Common myeloid progenitor, CD34-positive (primary cell): ENCODE measurements at places on chromosomes 13 and 19.

DNA sequence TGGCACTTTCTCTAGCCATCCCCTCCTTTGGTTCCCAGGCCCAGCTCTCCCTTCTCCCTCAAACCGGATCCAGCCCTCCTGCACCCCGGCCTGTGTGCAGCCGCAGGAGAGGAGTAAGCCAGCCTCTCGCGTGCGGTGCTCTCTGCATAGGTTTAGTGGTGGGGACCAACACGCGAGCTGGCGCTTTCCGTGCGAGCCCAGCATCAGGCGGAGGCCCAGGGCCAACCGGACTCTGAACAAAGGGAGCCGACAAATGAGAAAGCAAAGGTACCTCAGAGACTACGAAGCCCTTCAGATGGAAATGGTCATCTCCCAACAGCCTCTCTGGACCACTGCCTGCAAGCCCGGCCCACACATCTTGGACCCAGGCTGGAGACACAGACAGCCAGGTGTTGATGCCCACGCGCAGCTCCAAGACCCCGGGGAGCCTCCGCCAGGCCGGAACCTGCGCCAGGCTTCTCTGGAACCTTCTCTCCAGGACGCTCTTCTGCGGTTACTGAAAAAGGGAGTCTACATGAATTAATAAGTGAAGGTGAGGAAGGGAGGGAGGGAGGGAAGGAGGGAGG, 16.5 kb upstream of the LATS2 start:
- no peak for DNase-seq

GRCh38 chr13:67138970-67139369, 91.2 kb downstream of the PCDH9 start:
- no peak for DNase-seq

GRCh38 chr19:3792114-3792513, 5.9 kb upstream of the MATK start:
- DNase-seq, result no peak

GRCh38 chr13:73542446-73542845, 483.6 kb downstream of the KLF5 start:
- no peak for DNase-seq

GRCh38 chr13:30037766-30038165, 187.3 kb upstream of the UBL3 start:
- DNase-seq, result no peak

- no peak for DNase-seq
Observed at GRCh38 chr13:75341028-75341427, 140.9 kb downstream of the TBC1D4 start.

- no peak for DNase-seq
Observed at GRCh38 chr13:112668924-112669323, 20.9 kb upstream of the ATP11A start.

DNA sequence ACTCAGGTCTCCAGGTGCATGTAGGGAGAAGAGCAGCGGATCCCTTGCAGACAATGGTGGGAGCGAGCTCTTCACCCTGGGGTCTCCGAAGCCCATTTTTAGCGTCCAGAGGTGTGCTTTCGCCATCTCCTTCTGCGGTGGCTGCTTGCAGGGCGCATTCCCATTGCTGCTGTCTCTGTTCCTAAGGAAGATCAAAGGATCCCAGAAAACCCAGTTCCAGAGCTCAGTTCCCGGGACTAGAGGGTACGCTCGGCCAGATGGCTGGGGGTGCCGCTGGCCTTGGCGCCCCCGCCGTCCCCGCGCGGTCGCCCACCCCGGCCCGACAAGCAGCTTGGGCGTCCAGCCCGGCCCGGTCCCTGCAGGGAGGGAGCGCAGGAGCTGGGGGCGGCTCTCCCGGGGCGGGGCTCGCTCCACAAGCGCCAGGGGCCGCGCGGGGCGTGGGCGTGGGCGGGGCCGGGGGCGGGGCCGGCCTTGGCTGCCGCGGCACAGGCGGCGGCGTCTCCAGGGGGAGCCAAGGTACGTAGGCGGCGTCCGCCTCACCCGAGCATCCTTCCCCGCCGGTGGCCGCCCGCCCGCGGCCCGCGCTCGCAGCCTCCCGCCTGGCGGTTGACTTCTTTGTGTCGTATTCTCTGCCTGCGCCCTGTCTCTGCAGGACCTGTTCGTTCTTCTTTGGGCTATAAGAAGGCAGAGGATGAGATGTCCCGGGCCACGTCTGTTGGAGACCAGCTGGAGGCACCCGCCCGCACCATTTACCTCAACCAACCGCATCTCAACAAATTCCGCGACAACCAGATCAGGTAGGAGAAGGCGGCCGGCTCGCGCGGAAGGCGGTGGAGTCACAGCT, 96.8 kb downstream of the ATP8A2 start:
- peak; percentile 17 for DNase-seq

- DNase-seq, result no peak
Observed at GRCh38 chr19:50002386-50002960, 22.7 kb downstream of the VRK3 start.

GRCh38 chr19:51784922-51785690, 9.9 kb upstream of the FPR3 start:
- no peak for DNase-seq

DNA sequence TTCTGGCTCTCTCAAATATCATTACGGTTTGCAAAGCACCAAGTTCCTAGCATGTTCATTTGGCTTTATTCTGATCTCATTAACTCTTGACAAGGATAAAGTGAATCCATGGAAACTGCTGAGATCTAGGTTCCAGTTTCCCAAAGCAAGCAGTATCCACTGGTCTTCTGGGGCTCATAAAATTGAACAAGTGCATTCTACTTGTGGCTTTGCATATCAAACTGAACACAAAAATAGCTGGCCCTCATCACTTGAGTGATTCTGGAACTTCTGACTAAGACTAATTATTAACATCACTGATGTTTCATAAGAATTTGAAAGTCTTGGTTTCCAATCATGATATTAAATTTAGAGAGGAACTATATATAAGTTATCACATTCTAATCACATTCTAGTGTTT, 6.3 kb upstream of the KCTD12 start:
- DNase-seq, result no peak

DNA sequence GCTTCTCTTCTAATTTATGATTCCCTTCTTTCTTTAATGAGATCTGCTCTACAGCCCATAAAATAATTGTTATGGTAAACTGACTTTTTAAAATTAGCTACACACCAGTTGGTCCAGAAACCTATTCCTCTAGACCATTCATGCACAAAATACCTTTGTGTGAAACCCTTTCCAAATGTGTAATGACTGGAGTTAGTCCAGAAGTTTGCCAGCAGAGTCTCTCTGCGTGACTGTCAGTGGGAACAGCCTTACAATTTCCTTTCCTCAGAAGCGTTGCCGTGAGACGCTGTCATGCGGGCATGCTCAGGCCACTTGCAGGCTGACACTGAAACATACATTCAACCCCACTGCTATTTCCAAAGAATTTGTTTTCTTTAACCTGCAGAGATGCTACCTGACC, 965.2 kb downstream of the PCDH9 start:
- no peak for DNase-seq

GRCh38 chr13:59452189-59452890, 711.4 kb downstream of the DIAPH3 start:
- peak; percentile 46 for DNase-seq

GRCh38 chr19:43555185-43555770, 20.0 kb downstream of the XRCC1 start:
- peak; percentile 92 for DNase-seq

- peak; percentile 81 for DNase-seq
Observed at GRCh38 chr19:10809651-10810285, 26.2 kb downstream of the TMED1 start.

DNA sequence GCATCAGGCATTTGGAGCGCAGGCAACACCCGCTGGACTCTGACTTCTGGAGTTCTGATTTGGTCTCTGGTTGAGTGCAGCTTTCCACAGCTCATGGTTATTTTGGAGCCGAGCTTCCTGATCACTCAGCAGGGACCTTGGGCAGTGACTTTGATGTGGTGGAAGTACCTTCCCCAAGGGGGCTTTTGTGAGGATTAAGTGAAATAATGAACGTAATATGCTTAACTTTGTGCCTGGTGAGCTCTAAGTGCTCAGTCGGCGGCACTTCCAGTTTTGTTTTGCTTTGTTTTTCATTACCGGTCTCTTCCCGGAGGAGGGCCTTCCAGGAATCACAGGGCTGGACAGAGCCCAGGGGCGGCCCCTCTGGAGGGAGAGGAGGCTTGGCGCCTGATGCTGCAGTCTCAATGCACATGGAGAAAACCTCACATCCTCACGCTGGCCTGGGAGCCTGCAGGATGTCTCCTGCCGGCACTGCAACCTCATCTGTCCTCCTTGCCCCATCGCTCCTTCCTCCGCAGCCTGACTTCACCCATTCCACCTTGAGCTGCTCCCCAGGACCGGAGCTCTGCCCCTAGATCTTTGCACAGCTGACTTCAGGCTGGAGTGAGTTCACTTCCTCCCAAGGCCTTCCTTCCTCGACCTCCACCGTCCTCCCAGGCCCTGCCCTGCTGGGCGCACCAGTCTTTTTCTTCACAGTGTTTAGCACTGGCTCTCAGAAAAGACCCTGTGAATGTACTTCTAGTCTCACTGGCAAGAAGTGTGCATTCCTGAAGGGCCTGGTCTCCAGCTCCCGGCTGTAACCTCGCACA, 1.5 kb downstream of the PLEKHF1 start:
- DNase-seq, result no peak

GRCh38 chr19:56317749-56318148, 3.1 kb upstream of the ZSCAN5A start:
- DNase-seq, result no peak

DNA sequence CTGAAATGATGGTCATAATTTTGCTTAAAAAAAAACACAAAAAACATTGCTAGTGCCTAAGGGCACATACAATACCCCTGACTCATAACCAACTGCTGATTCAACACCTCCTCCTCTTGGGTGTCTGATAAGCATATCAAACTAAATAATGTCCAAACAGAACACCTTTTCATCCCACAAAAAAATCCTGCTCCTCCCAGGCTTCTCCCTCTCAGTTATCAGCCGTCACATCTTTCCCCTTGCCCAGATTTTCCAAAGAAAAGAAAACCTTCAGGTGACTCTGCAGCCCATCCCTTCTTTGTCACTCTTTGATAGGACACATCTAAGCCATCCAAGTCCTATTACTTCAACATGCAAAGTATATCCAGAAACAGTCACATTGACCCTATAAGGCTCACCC, 46.9 kb downstream of the ABCC4 start:
- no peak for DNase-seq

DNA sequence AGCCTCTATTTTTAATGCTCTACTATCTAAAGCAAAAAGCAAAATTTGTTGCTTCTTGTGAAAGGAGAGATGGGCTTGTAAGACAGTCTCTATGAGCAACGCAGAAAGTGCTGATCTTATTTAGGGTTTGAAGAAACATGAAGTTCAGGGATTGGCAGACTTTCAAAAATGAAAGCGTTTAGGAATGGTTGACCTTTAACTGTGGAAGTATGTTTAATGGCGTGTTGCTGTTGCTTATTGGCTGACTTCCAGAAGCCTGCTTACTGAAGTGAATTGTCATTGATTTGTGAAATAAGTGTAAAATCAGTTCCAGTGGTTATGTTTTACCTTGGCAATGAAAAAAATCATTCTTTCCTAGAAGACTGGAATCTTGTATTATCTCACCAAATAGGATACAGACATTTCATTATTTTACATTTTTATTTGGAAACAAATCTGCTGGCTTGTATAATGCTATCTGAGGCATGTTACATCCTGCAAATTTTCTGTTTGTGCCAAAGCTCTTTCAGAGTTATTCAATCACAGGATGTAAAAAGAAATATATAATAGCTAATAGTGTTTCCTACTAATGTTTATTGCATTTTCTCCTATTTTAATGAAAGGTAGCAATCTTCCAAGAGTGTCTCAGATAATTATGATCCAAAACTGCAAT, 221.3 kb upstream of the SLITRK6 start:
- no peak for DNase-seq

DNA sequence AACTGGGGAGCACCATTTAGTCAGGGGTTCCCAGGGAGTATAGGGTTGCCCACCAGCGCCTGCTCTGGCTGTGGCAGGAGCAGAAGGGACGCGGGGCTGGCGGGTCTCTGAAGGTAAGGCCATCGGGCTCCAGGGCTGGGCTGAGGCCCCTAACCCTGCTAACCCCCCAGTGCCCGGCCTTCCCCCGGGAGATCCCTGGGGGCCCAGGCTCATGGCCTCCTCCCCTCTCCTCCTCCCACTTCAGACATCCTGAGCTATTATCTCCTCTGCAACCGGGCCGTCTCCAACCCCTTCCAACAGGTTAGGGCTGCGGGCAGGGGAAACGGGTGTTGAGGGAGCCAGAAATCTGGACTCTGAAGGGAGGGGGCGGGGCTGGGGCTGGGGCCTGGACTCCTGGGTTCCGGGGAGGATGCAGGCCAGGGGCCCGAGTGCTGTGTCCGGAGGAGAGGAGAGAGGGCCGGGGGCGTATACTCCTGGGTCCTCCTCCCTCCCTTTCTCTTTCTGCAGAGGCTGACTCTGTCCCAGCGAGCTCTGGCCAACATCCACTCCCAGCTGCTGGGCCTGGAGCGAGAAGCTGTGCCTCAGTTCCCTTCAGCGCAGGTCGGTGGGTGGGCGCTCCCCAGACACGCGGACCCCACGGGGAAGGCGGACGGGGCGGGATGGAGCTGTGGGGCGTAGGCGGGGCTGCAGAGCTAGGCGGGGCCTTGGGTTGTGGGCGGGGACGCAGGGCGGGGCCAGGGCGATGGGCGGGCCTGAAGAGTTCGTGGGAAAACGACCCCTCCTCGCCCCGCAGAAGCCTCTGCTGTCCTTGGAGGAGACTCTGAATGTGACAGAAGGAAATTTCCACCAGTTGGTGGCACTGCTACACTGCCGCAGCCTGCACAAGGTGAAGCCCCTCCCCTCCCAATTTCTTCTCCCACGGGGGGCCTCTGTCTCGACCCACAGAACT, 15.3 kb downstream of the TTYH1 start:
- peak; percentile 54 for DNase-seq

DNA sequence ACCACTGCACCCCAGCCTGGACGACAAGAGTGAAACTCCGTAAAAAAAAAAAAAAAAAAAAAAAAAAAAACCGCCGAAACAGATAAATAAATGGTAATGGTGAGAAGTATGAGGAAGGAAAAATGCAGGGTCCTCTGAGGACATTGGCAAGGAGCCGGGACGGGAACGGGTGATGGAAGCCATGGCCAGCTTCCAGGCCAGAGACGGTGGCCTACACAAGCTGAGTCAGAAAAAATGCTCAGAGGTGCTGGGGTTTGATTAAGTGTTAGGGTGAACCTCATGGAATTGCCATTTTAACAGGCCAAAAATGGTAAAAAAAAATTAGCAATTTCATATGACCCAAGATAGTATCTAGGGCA, 866 bp upstream of the ZSWIM4 start:
- peak; percentile 78 for DNase-seq

DNA sequence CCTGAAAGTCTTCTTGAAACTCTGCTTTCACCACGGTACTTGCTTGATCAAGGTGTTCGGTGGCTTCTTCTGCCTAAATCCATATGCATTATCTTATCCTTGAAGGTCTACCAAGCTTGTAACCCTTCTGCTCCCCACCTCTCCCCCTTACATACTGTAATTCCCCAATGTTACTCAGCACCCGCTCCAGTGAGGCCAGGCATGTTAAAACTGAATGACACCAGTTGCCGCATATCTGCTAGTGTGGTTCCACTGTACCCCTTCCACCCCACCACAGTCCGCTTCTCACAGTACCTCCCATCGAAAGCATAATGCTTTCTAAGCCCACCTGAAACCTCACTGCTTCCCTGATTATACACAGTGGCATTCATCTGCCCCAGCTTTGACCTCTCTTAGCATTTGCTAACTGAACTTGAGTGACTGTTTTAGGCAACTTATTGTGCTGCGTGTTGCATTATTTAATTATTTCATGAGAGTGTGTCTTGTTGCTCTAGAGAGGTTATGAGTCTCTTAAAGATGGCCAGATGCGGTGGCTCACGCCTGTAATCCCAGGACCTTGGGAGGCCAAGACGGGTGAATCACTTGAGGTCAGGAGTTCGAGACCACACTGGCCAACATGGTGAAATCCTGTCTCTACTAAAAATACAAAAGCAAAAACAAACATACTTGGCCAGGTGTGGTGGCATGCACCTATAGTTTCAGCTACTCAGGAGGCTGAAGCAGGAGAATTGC, 87.6 kb upstream of the MBNL2 start:
- no peak for DNase-seq
